Naive B cell (primary cell): ENCODE measurements at places on chromosomes 16 and 17.

- H3K27ac ChIP-seq: no peak overlapping the region
- H3K4me3 ChIP-seq: no peak overlapping the region
- H3K4me1 ChIP-seq: no peaks in the 10 kb centered on the region
- DNase-seq: no peak
- peaks cover 4% of the 10 kb centered on the region for H3K36me3 ChIP-seq
- no peaks in the 10 kb centered on the region for H3K27me3 ChIP-seq
Observed at GRCh38 chr16:48347980-48348379, 37.2 kb downstream of the SIAH1 start.

- H3K27ac ChIP-seq: peak overlapping the region; percentile 88
- no peaks in the 10 kb centered on the region for H3K27me3 ChIP-seq
- peaks cover 73% of the 10 kb centered on the region for H3K4me1 ChIP-seq
- DNase-seq: no peak
- H3K4me3 ChIP-seq: peak overlapping the region; percentile 25
Observed at GRCh38 chr17:40607641-40608040, 40.0 kb downstream of the SMARCE1 start.

- DNase-seq: no peak
- no peak overlapping the region for H3K27ac ChIP-seq
- H3K4me3 ChIP-seq: no peak overlapping the region
- peaks cover 9% of the 10 kb centered on the region for H3K27me3 ChIP-seq
- H3K4me1 ChIP-seq: no peaks in the 10 kb centered on the region
Observed at GRCh38 chr17:66652840-66653507, 181.9 kb upstream of the CACNG5 start.

- no peaks in the 10 kb centered on the region for H3K4me1 ChIP-seq
- no peak for DNase-seq
- no peak overlapping the region for H3K4me3 ChIP-seq
- H3K27ac ChIP-seq: no peak overlapping the region
Observed at GRCh38 chr17:2962236-2962635, 101.2 kb downstream of the OR1D5 start.

DNA sequence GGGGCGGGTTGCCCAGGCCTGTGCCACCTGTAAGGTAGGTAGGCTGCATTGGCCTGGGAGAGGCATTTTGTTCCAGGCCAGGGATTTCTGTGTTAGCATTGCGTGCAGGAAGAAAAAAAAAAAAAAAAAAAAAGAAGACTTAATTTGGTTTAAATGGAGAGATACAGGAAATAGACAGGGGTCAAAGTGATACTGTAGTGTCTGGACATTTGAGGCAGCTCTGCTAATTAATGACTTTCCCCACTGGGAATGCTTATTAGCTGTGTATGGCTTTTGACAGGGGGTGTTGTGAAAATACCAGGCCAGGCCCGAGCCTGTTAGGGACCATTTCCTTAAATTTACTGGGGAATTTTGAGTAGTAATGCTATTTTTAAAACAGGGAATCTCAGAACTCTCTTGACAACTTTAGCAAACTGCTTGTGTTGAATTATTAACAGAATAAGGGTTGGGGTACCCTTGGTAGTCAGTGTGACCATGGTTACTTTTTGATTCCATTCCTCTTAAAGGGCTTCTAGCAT is 1.0 kb downstream of the MAP2K4 start:
- H3K27ac ChIP-seq: no peak overlapping the region
- H3K27me3 ChIP-seq: no peaks in the 10 kb centered on the region
- H3K36me3 ChIP-seq: no peaks in the 10 kb centered on the region
- H3K4me3 ChIP-seq: peak overlapping the region; percentile 78

DNA sequence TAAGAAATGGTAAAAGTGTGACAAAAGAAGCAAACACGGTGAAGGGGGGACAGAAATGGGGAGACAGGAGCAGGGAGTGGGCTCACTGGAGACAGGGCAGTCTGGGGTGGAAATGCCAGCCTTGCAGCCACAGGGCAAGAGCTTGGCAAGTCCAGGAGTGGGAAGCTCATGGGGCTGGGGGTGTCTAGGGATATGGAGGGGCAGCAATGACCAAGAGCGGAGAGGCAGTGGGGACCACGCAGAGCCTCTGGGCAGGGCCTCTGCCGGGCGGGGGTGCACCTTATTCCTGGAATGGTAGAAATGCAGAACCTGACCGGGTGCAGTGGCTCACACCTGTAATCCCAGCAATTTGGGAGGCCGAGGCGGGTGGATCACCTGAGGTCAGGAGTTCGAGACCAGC is 12.6 kb downstream of the SLC5A10 start:
- peaks cover 5% of the 10 kb centered on the region for H3K4me1 ChIP-seq
- H3K27me3 ChIP-seq: peaks cover 4% of the 10 kb centered on the region
- H3K36me3 ChIP-seq: no peaks in the 10 kb centered on the region
- no peak for DNase-seq
- H3K27ac ChIP-seq: no peak overlapping the region
